Type B pancreatic cell (in vitro differentiated cells): ENCODE measurements at places on chromosomes 3 and 15.

DNA sequence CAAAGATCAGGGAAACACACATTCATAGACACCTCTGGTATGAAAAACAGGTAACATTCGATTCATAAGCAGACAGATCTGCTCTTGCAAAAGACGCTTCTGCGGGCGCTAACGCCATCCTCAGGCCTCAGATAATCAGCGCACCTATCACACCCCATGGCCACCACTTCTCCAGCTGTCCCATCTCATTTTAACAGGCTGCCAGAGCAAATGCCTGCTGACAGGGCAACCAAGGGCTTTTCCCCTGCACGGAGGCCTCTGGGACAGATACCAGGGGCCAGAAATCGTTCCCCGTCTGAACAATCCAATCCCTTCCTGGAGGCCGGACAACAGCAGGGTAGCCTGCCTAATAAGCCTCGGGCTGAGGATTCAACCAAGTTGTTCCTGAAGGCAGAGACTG, 15.2 kb downstream of the ABCC5 start:
- H3K4me1 ChIP-seq: peaks cover 27% of the 10 kb centered on the region
- no peak overlapping the region for H3K4me3 ChIP-seq
- H3K27me3 ChIP-seq: no peaks in the 10 kb centered on the region
- DNase-seq: no peak
- H3K36me3 ChIP-seq: peaks cover 6% of the 10 kb centered on the region

- H3K27me3 ChIP-seq: no peaks in the 10 kb centered on the region
- no peak overlapping the region for H3K4me3 ChIP-seq
These were observed 57.8 kb upstream of the TGFBR2 start for GRCh38 chr3:30548600-30548999.

GRCh38 chr3:159246385-159246784, 444.5 kb downstream of the MFSD1 start:
- H3K27ac ChIP-seq: no peak overlapping the region
- H3K4me1 ChIP-seq: no peaks in the 10 kb centered on the region
- no peak overlapping the region for H3K4me3 ChIP-seq
- H3K36me3 ChIP-seq: no peaks in the 10 kb centered on the region
- no peak for DNase-seq
- no peaks in the 10 kb centered on the region for H3K27me3 ChIP-seq

GRCh38 chr3:46655271-46655670, 38.2 kb downstream of the ALS2CL start:
- no peaks in the 10 kb centered on the region for H3K36me3 ChIP-seq
- H3K27me3 ChIP-seq: no peaks in the 10 kb centered on the region
- no peak overlapping the region for H3K4me3 ChIP-seq
- H3K4me1 ChIP-seq: peaks cover 27% of the 10 kb centered on the region
